ENCODE measurements at places on chromosomes 5 and 9. TPM values are rescaled to one million over a fixed set of nuclear protein-coding genes. Genes with fewer than 3 reads are reported as not detected.

- DNase-seq = peak; percentile 16
Measured at GRCh38 chr9:92294297-92294676, 790 bp upstream of the IARS1 start.

GRCh38 chr5:137734962-137735554 is 831 bp downstream of the KLHL3 start:
- DNase-seq = peak; percentile 52

ANKRD31 gene
- total RNA-seq = under 0.01 TPM

PTCD2 gene
- total RNA-seq = 10.0 TPM

MEF2C gene
- total RNA-seq = 6.8 TPM

Measured in IMR-90 (cell line).